ENCODE measurements at places on chromosomes 11 and 22.

DNA sequence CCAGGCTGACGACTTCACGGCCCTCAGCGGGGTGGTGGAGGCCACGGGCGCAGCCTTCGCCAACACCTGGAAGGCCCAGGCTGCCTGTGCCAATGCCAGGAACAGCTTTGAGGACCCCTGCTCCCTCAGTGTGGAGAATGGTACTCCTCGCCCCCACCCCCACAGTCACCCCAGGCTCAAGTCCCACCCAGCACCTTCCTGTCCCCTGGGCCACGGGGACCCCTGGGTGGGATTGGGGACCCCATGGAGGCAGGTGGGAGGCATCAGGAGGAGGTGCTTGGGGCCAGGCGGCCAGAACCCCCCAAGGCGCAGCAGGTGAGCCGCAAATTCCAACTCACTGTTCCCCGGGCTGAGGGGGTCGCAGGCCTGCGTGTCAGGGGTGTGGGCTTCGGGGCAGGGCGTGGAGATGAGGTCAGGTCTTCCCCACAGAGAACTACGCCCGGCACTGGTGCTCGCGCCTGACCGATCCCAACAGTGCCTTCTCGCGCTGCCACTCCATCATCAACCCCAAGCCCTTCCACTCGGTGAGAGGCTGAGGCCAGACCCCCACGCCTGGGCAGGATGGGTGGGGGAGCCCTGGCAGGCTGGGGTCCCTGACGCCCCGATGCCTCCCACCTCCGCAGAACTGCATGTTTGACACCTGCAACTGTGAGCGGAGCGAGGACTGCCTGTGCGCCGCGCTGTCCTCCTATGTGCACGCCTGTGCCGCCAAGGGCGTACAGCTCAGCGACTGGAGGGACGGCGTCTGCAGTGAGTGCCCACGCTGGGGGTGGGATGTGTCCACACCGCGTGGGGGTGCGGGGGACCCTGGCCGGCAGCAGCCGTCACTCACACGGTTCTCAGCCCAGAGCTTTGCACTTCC lies 9.4 kb downstream of the MUC5B start:
- DNase-seq: no peak

- no peak for DNase-seq
These were observed 53.8 kb downstream of the COPB1 start for GRCh38 chr11:14445542-14446530.

GRCh38 chr11:14539982-14540421 lies 19.8 kb upstream of the PSMA1 start:
- no peak for DNase-seq

DNA sequence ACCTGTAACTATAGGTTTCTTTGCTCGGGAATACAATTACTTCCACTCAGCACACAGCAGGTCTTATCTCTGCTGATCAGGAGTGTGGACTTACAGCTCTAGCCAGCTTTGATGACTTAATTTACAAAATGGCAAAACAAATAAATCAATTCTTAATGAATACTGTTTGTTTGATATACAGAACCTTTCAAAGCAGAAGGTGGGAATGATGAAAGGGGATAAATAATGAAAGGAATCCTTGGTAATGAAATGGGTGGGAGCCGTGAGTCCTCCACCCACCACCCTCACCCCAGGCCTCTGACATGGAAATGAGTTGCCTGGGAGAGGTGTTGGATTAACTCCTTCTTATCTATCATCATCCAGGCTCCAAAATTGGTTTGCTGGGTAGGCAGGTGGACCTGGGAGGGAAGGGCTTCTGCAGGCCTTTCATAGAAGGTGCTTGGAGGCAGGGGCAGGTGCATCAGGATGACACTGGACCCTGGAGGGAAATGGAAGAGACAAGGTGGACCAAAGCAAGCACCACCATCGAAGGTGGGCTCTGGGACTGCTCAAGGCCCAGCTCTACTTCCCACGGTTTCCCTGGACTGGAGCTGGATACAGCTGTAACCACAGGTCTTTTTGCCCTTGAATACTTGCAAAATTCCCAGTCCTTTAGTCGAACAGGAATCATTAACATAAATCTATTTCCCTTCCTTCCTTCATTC lies 23.0 kb downstream of the POU2AF1 start:
- DNase-seq: no peak

DNA sequence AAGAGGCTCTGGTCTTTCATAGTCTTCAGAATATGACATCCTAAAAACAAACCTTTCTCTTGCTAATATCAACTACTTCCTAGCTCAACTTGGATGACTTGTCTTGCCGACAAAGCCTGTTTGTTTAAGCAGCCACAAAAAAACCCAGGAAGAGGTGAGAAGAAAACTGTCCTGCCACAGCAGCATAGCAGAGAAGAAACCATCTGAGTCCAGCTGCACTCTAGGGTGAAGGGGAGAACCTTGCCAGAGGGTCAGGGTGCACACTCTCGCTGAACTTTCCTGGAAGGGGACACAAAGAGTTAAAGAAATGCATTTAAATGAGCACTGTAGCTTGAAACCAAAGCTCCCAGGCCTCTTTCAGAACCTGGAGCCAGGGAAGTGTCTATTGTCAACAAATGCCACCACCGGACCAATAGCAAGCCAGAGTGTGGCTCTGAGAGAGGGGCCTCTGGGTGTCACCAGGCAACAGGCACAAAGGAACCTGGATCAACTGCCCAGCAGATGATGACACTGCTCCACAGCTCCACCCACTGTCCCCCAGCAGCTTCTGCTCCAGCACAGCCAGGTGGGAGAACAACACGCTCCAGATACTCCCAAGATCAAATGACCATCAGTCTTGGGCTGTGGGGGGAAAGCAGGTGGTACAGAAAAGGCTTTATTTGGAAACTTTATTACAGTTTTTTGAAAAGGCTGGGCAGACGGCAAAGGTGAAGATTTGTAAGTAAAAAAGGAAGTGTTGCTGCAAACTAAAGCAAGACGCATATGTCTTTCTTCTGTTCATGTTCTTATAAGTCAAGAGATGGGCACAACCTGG lies 105.7 kb downstream of the RASSF10 start:
- no peak for DNase-seq

DNA sequence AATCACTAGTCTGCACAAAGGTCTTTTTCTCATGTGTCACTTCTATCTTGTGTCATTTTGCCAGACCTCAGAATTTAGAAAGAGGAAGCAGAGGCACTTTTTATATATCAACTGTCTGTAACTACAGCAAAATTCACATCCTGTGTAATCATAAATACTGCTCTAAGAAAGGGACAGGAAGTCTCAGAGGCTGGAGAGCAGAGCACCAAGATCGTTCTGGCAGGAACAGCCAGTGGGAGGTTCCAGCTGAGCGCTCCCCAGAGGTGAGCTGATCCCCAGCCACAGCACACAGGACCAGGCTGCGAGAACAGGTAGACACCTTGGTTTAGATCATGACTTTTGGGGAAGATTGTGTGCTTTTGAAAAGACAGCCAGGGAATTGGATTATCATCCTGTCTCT lies at the start of gene MS4A7:
Gene MS4A7 (plus strand): TSS at position 179 of the 400 bp plus-strand sequence. CDS start 4,610 bp downstream, outside the sequence.
- peak; percentile 89 for DNase-seq
